Foreskin keratinocyte (primary cell): ENCODE measurements at places on chromosomes 16 and 17.

DNA sequence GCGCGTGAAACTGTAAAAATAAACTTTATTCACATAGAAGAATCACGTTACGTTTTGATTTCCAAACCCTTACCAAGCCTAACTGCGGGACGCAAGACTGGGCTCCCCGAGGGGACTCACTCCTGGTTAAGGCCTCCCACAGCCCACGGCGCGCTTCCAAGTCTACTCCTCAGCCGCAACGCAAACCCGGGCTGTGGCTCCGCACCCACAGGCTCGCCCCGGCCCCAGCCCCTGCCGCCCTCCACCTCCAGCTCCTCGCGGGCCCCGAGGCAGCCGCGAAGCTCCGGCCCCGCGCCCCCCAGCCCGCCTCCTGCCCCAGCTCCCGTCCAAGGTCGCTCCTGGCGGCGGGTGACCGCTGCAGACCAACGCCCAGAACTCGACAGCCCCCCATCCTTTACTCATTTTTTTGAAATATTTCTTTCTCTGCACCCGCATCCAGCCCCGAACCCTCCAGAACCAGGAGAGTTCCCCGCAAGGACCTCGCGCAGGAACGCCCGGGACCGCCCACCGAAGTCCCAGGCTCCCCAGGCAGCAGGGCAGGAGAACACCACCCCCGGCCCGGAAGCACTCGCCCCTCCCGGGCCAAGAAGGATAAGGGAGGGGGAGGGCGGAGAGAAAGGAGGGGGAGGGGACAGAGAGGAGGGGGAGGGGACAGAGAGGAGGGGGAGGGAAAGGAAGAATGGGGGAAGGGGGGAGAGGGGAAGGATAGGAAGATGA lies 912 bp downstream of the USP22 start:
- peak; percentile 56 for DNase-seq

DNA sequence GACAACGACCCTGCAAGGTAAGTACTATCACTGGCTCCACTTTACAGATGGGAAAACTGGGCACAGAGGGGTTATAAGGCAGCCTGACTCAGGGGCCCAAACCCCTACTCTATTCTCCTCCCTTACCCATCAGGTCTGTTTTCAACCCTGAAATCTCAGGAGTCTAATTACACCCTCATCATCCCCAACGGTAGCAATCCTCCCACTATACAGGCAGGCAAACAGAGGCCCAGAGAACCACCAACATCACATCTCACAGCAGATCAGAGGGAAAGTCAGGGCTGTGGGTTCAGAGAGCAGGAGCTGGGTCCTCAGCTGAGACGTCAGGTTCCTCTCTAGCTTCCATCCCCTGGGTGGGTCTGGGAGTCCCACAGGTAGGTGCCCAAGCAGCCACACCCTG lies 16.5 kb downstream of the JUP start:
- DNase-seq, result no peak

GRCh38 chr17:38339891-38340290 lies 3.9 kb downstream of the GPR179 start:
- DNase-seq, result no peak

DNA sequence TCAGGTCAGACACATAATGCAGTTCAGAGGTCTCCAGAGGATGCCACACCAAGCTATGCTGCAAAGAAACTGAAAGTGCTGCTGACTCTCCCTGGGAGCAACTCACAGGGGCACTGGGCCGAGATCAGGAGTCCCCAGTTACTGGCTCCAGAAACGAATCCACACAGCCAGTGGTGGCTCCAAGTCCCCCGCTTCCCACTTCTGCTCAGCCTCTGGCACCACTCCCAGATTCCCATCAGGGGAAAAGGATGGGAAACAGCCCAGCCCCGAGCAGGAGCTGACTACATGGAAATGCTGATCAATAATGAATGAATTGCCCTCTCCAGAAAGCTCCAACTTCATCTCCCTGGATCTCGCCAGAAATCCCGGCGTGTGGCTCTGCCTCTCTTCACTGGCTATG lies 62.3 kb upstream of the CDH5 start:
- no peak for DNase-seq

- DNase-seq, result no peak
These were observed 216.7 kb upstream of the RBFOX1 start for GRCh38 chr16:7115898-7116297.

GRCh38 chr16:24820522-24820921 lies 25.2 kb upstream of the SLC5A11 start:
- DNase-seq, result peak; percentile 22

- DNase-seq, result peak; percentile 80
These were observed 80.5 kb downstream of the SMG6 start for GRCh38 chr17:2222901-2223616.

DNA sequence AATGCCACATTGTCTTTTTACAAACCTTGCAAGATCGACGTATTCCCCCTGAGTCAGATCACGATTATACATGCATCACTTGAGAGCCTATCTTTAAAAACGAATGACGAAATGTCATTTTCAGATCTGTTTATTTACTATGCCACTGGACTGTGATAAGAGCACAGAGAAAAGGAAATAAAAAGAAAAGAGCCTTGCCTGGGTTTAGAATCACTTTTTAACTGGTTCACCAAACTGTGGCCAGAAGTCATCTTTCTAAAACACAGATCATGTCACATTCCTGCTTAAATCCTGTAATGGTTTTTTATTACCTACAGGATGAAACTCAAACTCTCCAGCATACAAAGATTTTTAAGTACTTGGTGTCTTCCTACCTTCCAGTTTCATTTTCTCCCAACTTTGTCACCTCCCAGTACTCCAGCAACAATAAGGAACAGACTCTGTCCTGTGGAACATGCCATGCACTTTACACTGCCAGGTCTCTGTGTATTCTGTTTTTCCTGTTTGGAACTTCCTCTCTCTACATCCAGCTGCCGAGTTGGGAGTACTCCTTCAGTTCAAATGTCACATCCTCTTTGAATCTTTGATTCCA lies 91.5 kb downstream of the SNX11 start:
- DNase-seq, result no peak

DNA sequence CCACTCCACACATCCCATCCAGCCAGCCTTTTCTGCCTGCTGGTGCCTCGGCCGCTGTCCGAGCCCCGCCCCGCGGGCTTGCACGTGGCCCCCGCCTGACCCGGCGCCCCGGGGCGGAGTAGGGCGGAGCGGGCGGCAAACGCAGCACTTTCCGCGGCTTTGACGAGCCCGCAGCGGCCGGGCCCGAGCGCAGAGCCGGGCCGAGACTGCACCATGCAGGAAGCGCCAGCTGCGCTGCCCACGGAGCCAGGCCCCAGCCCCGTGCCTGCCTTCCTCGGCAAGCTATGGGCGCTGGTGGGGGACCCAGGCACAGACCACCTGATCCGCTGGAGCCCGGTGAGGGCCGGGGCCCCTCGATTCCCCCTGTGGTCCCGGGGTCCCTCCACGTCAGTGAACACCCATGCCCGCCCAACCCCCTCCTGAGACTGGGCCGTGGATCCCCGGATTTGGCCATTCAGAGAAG lies at the start of gene HSF4:
Gene HSF4, plus strand, starts transcription at position 147 of the 463 bp plus-strand sequence. Its CDS starts 67 bp downstream, at position 214.
- DNase-seq, result no peak

- DNase-seq, result no peak
These were observed 14.2 kb upstream of the LASP1NB start for GRCh38 chr17:38911081-38911730.

DNA sequence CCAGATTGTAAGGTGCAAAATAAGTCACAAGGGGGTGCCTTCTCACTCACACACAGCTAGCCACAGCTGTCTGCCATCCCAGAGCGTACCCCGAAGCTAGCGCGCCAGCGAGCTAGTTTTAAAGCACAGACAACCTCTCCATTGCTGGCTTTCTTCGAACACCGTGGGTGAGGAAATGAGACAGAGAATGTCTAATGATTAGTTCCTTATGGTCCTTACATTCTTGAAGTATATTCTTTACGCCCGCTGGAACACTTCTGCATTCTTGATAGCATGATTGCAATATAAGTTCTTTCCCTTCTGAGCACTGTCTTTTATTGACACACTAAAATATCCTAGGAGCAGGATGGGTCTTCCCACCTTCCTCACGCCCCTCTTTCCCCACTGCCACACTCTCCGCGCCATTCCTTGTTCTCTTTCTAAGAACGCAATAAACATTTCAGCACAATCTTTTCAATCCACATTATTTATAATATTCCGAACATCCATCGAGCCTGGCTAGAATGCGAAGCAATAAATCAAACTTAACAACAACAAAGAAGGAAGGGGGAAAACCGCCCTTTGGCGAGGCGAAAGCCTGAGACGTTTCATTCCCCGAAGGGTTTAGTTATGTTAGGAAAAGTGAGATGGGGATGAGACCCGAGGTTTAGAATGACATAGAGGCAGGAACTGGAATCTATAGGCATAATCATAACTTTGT lies 251.3 kb downstream of the NTN1 start:
- DNase-seq, result no peak

GRCh38 chr17:35104844-35105450 lies 14.7 kb downstream of the RAD51D start:
- no peak for DNase-seq

GRCh38 chr16:75110637-75111513 lies 5.7 kb downstream of the LDHD start:
- peak; percentile 79 for DNase-seq

DNA sequence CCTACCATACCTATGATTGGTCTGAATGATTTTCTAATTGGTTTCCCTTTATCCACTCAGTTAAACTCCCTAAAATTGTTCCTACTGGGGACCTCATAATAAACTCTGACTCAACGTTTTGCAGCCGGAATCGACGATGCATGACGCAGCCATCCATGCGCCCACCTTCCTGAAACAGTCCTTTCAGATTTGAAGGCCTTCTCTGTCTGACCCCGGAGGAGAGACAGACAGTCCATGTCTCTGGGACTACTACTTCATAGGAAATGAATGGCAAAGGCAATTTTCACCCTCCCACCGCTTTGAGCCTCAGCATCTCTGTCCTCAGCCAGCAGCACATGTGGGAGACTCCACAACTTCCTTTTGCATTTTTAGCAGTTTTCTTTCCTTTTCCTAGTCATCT lies 13.5 kb downstream of the VAT1L start:
- DNase-seq, result no peak

GRCh38 chr17:79565606-79566250 lies 45.1 kb downstream of the RBFOX3 start:
- no peak for DNase-seq

DNA sequence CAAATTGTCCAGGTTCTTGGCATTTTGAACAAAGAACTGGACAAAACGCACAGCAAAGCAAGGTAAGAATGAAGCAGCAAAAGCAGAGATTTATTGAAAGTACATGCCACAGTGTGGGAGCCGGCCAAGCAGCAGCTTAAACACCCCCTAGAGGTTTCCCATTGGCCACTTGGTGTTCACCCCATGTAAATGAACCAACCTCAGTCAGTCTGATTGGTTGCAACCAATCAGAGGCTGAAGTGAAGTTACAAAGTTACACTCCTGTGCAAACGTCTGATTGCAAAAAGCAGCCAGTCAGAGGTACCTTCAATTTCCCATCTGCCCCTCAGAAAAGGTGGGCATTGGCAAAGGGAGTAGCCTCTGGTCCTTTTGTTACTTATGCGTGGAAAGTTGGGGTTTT lies 8.8 kb upstream of the ZNF263 start:
- DNase-seq, result no peak

- peak; percentile 88 for DNase-seq
These were observed 4.0 kb downstream of the LYRM1 start for GRCh38 chr16:20904507-20905081.

DNA sequence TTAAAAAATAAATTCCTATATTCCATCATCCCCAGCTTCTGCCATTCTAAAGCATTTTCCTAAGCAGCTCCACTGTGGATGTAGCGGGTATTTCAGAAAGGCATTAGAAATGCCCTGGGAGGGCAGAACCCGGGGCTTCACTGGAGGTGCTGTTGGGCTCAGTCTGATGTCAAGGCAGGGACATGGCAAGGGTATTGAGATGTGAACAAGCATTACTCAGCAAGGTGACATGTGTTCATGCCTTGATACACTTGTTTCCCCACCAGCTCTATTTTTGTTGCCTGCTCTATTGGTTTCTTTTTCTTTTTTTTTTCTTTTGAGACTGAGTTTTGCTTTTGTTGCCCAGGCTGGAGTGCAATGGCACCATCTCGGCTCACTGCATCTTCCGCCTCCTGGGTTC lies 35.7 kb downstream of the ABCC1 start:
- no peak for DNase-seq

GRCh38 chr17:45143767-45144198 lies 4.5 kb upstream of the HEXIM1 start:
- DNase-seq, result peak; percentile 74

DNA sequence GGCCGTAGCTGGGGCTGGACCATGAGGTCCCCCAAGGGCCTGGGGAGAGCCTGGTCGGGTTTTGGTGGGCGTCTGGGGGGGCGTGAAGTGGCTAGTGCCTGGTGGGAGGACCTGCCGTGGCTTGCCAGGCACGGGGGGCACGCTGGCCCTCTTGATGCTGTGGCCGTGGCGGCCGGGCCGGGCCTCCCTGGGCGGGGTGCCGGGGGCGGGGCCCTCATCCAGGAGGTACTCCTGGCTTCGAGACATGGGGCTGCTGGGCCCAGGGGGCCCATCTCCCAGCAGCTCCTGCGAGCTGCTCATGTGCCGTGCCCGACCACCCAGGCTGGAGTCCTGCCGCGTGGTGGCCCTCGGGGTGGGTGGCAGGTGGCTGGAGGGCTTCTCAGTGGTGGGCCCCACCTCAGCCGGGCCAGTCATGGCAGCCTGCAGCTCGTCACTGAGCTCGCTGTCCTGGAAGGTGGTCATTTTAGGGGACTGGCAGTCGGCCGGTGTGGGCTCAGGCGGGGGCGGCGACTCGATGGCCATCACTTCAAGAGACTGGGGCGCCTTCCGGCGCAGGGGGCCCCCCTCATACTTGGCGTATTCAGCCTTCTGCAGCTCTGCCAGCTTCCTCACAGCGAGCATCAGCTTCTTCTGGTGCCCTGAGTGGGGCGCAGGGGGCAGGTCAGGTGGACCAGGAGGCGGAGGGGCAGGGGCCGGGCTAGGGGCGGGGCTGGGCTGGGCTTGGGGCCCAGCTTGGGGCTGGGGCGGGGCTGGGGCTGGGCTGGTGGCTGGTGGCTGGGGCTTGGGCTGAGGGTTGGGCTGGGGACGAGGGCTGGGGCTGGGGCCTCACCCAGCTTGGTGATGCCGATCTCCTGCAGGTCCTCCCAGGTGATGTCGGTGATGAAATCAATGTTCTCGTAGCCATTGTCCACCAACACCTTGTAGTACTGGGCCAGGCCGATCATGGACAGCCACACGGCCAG lies 15.2 kb downstream of the CASKIN1 start:
- no peak for DNase-seq

- DNase-seq, result no peak
These were observed 480 bp downstream of the KIF19 start for GRCh38 chr17:74326506-74326905.

- DNase-seq, result no peak
These were observed 2.6 kb downstream of the GIT1 start for GRCh38 chr17:29586676-29587469.

DNA sequence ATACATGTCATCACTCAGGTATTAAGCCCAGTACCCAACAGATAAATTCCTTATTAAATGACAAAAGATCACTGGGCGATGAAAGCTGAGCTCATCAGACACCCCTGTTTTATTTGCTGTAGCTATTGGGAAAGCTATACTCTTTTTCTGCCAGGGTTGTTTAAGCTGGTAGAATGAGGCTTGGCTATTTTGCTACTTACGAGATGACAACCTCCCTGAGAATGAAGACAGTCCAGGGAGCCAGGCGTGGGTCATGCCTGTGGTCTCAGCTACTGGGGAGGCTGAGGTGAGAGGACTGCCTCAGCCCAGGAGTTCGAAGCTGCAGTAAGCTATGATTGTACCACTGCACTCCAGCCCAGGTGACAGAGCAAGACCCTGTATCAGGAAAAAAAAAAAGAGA lies 4.3 kb upstream of the SH2B1 start:
- DNase-seq, result no peak
